ENCODE measurements at places on chromosomes 12 and 14.

GRCh38 chr14:104794993-104795780 is at the start of gene AKT1:
TSS of gene AKT1 (minus strand) at chr14:104795748. CDS start at chr14:104792643, 3,105 bp downstream.
- no peak for DNase-seq

DNA sequence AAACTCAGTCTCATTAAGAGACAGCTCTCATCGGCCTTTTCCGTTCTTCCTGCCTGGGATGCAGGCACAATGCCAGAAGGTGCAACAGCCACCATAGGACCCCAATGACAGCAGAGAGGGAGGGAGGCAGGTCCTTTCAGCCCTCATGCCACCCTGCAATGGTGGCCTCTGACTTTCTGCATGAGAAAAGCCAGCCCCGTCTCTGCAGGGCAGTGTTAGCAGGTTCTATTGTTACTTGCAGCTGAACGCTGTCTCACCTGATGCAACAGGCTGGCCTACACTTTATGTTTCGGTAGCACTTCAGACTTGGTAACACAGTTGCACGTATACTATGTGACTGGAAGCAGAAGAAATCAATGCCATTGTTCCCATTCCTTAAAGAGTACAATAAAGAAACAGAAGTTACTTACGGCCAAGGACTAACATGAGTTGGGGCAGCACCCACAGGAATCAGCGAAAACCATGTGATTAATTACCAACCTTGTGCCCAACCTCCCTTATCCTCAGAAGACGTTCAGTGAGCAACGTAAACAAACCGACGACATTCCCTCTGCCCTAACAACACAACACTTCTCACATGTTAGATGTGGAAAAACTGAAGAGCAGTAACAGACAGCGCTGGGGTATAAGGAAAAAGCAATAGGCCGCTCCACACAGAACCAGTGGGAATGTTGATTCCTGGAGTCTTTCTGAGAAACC is 102.1 kb downstream of the RIMBP2 start:
- DNase-seq: no peak

- no peak for DNase-seq
These were observed 67.1 kb upstream of the KIF21A start for GRCh38 chr12:39510001-39510400.

- DNase-seq: no peak
These were observed 2.2 kb upstream of the RPS6KA5 start for GRCh38 chr14:91062600-91062999.

DNA sequence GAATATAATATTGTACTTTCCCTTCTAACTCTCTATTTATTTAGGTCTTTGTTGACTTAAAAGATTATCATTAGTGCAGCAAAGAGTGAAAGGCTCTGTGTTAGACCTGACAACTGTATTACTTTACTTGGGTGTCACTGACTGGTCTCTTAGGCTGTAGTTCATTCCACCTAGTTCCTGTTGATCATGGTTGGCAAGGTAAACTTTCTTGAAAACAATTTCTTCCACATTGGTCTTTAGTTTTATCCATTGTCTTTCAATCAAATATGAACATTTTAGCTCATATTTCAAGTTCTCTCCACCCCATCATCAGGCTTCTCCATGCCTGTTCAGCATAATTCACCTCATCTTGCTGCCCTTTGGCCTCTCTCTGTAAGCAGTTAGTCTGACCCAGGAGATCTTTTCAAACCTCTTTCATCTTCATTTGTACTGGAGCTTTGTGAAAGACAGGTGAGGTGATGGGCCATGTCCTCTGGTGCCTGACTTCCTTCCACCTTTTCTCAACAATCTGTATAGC is 32.1 kb upstream of the PPM1H start:
- DNase-seq: no peak

DNA sequence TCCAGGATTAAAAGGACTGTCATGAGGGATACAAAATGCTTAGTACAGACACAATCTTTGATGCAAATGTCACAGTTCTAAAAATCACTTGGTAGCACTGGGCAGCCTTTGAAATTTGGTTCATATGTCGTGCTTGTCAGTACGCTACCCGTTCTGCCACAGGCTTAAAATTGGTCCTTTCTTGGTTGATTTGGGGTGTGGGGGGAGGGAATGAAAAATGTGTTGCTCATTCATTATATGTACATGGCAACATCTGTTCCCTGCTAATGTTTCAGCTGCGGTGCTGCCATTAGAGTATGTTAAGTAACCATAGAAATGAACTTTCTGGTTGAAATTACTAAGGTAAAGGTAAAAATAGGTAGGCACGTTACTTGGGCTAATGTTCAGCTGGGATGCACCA is 155.4 kb upstream of the ARHGAP5 start:
- no peak for DNase-seq

All from nucleus accumbens (tissue), 56 donors.